ENCODE measurements at places on chromosomes 2 and 18.

GRCh38 chr2:25955869-25956535, 26.3 kb downstream of the KIF3C start:
- DNase-seq, result no peak

DNA sequence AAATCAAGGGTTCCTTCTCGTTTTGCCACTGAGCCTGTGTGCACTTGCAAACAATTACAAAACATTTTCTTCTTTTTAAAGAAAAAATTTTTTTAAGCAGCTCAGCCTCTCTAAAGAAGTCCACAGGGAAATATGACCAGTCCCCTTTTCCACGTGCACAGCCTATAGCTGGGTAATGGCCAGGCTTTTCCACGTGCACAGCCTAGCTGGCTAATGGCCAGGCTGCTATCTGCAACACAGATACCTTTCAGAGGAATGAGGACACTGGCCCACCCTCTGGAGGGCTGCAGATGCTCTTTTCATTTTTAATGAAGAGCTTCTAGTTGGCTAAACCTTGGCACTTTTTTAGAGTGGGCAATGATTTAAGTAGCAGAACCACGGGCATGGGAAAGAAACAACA, 46.3 kb downstream of the ASB18 start:
- no peak for DNase-seq

GRCh38 chr2:71882949-71883472, 264.7 kb downstream of the CYP26B1 start:
- DNase-seq, result no peak

DNA sequence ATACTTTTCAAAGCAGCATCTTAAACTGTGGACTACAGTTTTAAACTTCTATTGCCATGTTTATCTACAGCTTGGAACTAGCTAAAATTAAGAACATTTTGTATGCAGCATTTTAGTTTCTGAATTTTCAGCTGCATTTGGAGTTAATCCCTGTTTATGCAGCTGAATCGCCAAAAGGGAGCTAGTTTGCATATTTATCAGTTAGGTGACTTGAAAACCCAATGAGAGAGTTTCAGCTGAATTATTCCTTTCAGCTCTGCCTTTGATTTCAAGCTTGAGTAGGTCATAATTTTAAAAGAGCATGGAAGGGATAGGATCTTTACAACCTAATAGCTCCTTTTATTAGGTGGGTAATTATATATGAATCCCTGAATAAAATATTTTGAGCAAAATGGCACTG, 692.6 kb downstream of the MBD2 start:
- no peak for DNase-seq

- no peak for DNase-seq
Observed at GRCh38 chr2:170298861-170299429, 121.0 kb downstream of the MYO3B start.

- no peak for DNase-seq
Observed at GRCh38 chr2:74789271-74789670, 44.7 kb upstream of the HK2 start.

- no peak for DNase-seq
Observed at GRCh38 chr2:180033993-180034894, 27.1 kb upstream of the CWC22 start.

GRCh38 chr2:217392930-217393584, 533.2 kb upstream of the TNP1 start:
- no peak for DNase-seq

DNA sequence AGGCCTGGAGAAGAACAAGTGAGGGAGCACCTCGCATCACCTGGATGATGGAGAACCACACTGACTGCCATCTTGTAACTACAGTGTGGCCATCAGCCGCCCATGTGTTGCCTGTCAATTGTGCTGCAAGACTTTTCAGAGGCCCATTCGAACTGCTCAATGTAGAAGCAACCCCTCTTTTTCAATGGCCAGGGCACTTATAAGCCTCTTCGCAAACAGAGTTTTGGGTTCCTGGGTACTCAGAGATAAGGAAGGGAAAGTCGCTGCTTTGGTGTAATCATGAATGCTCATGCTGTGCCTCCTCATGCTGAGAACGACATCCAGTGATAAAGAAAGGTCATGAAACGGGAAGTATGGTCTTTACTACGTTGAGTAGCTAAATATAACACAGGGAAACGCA, 143.9 kb upstream of the SLC39A10 start:
- no peak for DNase-seq

DNA sequence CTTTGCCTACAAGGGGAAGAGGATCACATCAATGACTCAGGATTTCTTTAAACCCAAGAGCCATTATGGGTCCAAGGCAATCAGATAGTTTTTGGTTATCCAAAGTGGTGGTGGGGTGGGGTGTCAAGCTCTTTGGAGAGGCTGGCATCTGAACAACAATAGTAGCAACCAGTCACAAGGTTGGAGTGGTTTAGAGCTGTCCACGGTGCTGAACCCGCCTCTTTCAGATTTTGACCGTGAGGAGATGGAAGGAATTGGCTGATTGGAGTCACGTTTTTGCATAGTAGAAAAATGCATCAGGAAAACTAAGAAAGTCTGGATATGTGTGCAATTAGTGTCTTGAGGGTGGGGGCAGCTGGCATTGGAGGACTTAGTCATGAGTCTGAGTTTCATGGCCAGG, 159.9 kb downstream of the LOXHD1 start:
- no peak for DNase-seq

GRCh38 chr2:202017940-202018339, 15.7 kb upstream of the FZD7 start:
- no peak for DNase-seq

DNA sequence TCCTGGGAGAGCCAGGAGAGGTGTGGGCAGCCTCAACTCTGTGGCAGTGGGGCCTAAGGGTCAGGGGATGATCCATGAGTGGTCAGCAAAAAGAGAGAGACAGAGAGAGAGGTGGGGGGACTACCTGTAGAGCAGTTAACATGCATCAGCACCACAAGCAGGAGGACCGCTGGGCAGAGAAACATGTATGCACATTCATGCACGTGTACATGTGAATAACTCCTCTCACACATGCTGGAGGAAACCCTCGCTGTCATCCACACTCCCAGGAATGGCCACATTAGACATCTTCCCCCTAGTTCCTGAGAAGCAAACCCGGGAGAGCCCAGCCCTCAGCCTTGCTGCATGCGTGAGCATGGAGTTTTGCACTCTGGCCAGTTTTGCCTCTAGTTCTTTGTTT, 166.1 kb downstream of the SMAD7 start:
- DNase-seq, result no peak

GRCh38 chr2:112762276-112762675, 2.1 kb downstream of the CKAP2L start:
- no peak for DNase-seq

DNA sequence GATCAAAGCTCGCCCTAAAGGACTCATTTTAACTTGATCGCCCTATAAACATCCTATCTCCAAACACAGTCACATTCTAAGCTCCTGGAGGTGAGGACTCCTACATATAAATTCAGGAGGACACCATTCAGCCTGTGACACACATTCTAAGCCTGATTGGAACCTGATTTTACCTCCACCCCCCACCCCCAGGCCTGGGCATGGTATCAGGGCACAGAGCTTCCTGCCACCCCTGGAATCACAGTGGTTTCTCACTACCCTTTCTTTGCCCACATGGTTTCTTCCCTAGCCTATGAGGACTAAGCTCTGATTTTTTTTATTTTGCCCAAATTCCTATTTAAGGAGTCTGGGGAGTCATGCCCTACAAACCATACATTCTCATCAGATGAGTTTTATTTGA, 428.1 kb upstream of the ID2 start:
- DNase-seq, result no peak

DNA sequence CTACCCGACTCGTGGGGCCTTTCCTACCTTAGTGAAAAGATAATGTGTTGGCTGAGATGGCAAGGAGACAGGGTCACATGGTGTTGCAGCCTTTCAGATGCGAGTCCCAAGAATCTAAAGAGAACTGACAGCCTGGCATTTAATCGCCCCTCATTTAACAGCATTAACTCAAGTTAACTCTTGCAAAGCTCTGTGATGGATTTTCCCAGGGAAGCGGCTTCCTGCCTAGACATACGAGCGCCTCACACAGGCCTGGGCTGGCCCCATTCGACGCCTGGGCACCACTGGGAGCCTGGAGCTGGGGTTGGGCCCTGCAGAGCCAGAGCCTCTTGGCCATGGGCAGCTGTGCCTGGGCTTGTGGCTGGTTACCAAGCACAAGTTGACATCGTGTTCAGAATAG, 140.8 kb downstream of the SEPTIN10 start:
- DNase-seq, result no peak

- DNase-seq, result no peak
Observed at GRCh38 chr2:199113111-199113510, 344.6 kb downstream of the SATB2 start.

GRCh38 chr2:15667809-15668556, 76.3 kb downstream of the DDX1 start:
- no peak for DNase-seq

DNA sequence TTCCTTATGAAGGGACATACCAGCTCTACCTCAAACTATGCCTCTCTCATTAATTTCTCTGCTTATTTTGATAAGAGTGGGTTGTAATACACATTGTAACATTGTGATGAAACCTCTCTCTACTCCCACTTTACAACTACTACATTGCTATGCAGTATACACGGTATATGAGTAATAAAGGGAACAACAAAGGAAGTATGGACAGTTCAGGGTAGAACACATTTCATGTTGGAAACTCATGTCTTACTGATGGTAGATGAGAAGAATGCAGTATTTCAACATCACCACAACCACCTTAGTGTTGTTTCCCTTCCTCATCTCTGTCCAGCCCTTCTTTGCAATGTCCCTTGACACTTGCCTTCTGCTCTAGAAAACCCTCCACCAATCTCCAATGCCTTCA, 515.9 kb upstream of the CELF4 start:
- no peak for DNase-seq

DNA sequence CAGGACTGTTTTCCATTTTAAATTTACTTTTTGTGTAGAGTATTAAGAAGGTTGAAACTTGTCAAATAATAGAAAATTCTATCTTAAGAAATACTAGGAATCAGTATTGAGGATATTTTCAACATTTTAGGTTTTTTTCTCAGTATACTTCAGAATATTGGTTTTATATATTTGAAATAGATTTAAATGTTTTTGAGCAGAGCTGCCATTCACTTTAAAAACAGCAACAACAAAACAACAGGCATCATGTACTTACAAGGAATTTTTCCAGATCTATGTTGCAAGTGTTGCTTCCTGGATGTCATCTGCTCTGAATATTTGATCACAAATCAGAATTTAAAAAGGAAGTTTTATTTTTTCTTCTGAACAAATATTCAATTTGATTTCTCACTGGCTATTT, 84.4 kb downstream of the DCDC2C start:
- DNase-seq, result no peak

- DNase-seq, result no peak
Observed at GRCh38 chr18:12441475-12442034, 33.8 kb downstream of the PRELID3A start.

- DNase-seq, result no peak
Observed at GRCh38 chr2:176270100-176270750, 983 bp downstream of the MTX2 start.

DNA sequence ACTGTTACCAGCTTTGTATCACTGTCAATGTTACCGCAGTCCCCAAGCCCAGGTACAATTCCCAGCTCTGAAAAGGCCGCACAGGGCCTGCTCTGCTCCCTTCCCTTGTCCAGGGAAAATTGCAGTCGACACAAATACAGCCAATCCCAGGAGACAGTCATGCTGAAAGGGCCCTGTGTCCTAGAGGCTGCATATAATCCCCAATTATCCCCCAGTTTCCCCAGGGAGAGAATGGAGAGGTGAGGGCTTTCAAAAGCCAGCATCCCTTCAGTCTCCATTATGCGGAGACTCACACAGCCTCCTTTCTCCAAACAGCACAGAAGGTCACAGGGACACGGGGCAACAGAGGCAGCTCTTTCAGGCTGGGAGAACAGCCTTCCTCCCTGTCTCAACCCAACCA, 17.1 kb upstream of the CTIF start:
- no peak for DNase-seq

GRCh38 chr2:37766106-37766505, 94.7 kb upstream of the CDC42EP3 start:
- no peak for DNase-seq
